ENCODE measurements at places on chromosomes 4 and X.

DNA sequence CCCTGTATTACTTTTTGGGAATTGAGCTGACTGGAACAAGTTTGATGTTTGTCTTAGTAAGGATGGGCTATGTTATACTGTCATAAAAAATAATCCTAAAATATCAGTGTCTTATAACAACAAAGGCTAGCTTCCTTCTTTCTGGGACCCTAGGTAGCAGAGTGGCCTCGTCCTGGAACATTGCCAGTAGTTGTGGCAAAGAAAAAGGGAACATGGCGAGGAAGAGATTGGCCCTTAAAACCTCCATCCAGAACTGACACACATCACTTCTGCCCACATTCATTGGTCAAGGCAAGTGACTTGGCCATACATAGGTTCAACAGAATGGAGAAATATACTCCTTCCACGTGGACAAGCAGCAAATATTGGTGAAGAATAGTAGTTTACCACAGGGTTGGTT lies 287.9 kb downstream of the PPP1R2C start:
- no peak for DNase-seq

DNA sequence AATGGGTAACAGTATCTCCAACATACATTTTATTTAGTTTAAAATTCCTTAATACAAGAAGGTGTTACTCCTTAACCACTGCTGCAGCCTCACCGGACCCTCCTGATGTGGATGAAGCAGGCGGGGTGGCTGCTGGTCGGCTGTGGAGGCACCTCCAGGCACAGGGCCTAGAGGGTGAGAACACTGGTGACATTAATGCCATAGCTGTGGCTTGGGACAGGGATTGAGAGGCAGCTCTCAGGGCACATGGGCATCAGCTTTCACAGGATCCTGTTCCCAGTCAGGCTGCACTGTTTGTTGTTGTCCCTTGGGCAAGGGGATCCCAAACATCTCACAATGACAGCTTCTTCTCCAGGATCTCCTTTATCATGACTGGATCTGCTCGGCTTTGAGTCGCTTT lies 90.0 kb downstream of the GATB start:
- DNase-seq = no peak

- no peak for DNase-seq
Observed at GRCh38 chr4:183554346-183554686, 49.5 kb downstream of the ING2 start.

GRCh38 chrX:97399400-97399799 lies 515.7 kb downstream of the RPA4 start:
- DNase-seq = no peak

GRCh38 chrX:18719852-18720251 lies 12.4 kb downstream of the PPEF1 start:
- DNase-seq = no peak

- DNase-seq = no peak
Observed at GRCh38 chr4:53598901-53599300, 7.6 kb upstream of the LNX1 start.

- DNase-seq = peak; percentile 49
Observed at GRCh38 chr4:74364652-74365491, at the start of gene EREG. TSS of gene EREG (plus strand) at chr4:74365145. CDS start at chr4:74365309, 164 bp downstream.

DNA sequence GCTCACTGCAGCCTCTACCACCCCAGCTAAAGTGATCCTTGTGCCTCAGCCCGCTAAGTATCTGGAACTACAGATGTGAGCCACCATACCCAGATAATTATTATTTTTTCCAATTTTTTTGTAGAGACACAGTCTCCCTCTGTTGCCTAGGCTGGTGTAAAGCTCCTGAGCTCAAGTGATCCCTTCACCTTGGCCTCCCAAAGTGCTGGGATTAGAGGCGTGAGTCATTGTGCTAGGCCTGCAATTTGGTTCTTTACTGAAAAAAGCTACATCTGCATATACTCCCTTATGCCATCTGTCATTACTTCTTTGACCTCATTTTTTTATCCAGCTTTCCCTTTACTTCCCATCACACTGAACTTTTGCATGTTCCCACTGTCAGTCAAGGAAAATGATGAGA lies 2012.4 kb upstream of the IGFBP7 start:
- no peak for DNase-seq

DNA sequence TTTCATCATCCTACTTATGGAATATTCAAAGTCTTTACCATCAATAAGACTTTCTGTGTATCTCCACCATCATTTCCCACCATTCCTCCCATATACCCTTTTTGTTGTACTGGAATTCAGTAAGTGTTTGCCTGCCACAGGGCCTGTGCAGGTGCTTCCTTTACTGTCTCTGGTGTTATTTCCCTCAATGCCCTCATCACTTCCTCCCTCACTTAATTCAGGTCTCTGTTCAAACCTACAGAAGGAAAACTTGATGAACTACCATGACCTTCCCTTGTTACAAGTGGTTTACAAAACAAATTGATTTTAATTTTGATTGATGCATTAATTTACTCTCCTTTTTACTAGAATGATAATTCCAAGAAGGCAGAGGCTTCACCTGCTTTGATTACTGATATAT lies 159.5 kb upstream of the FAT4 start:
- no peak for DNase-seq

DNA sequence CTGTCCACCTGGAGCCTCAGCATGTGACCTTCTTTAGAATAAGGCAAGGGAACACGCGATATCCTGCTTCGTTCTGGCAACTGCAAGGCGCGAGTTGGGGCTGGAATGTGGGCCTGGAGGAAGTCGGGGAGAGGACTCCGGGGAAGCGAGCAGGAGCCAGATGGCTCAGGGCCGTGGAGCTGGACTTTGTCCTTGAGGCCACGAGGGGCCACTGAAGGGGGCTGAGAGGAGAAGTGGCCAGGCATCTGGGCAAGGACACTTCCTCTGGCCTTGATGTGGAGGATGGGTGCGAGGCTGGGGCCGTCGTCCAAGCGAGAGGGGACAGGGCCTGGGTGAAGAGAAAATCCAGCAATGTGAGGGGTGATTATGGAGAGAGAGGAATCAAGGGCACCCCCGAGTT lies 12.2 kb upstream of the DUSP9 start:
- DNase-seq = no peak

Measured in right kidney (tissue), 9 donors.